ENCODE measurements at places on chromosomes 7 and 10. TPM values are rescaled to one million over a fixed set of nuclear protein-coding genes. Genes with fewer than 3 reads are reported as not detected.

The PDK4 gene
- total RNA-seq = 3.2 TPM

The TSPAN33 gene
- 23.7 TPM for total RNA-seq

The SORBS1 gene
- total RNA-seq = 3.7 TPM

The MOGAT3 gene
- total RNA-seq = not detected

The CPVL gene
- 14.7 TPM for total RNA-seq

All from PC-3 (cell line).